ENCODE measurements at places on chromosomes 5 and 9.

- no peak for DNase-seq
These were observed 489.2 kb upstream of the MEF2C start for GRCh38 chr5:89372176-89372575.

DNA sequence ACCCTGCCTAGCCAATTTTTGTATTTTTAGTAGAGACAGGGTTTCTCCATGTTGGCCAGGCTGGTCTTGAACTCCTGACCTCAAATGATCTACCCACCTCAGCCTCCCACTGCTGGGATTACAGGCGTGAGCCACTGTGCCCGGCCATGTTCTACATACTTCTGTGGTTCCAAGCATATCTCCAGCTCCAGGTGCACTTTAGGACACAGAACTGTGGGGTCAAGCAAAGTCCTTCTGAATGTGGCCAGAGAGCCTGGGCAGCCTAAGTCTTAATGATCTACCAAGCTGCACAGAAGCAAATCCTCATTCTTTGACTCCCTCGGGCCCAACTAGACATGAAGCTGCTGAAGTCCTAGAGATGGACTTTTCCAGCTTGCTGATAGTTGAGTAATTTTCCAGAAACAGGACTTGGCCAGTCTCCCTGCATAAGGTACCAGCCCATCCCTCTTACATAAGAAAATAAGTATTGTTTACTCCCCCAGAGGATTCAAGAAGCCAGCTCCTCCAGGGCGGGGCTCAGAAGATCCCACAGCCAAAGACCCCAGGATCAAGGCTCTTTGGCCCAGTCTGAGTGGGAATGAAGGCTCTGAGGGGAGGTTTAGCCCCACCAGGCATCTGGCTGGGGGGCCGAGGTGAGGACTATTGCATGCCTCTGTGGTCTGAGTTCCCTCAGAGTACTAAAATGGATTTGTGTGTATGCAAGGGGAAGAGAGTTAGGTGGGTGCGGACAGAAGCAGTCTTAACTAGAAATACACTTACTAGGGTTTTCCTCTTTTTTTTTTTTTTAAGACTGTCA is 8.7 kb downstream of the CLTB start:
- DNase-seq: no peak

DNA sequence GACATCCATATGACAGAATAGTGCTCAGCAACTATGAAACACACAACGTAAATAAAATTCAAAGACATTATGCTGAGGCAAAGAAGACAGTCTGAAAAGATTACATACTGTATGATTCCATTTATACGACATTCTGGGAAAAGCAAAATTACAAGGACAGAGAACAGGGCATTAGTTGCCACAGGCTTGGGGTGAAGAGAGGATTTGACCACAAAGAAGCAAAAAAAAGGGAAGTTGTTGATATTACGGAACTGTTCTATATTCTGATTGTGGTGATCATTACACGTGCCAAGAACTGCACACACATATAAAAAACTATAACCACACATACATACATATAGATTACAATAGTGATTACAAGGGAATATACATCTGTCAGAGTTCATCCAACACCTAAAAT is 24.1 kb downstream of the CDK5RAP2 start:
- no peak for DNase-seq

GRCh38 chr9:36815023-36815422 is 219.0 kb downstream of the PAX5 start:
- no peak for DNase-seq

DNA sequence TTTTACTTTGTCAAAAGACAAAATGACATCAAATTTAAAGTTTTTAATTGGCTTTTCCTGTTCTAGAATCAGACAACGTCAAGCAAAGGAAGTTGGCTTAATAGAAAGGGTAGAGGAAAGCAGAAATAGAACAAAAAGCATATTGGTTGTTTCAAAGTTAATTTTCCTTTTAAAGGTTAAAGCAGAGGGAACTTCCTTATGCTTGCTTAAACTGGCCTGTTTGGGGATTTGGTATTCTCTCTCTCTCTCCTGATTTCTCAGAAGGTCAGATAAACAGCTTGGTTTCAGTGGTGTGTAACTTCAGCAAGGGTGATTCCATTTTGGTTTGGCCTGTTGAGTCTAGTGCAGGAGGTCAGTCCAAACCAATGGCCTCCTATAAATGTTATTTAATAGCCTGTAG is 127.1 kb downstream of the SMARCA2 start:
- no peak for DNase-seq

GRCh38 chr5:133732536-133732935 is 120.2 kb upstream of the FSTL4 start:
- DNase-seq: no peak

DNA sequence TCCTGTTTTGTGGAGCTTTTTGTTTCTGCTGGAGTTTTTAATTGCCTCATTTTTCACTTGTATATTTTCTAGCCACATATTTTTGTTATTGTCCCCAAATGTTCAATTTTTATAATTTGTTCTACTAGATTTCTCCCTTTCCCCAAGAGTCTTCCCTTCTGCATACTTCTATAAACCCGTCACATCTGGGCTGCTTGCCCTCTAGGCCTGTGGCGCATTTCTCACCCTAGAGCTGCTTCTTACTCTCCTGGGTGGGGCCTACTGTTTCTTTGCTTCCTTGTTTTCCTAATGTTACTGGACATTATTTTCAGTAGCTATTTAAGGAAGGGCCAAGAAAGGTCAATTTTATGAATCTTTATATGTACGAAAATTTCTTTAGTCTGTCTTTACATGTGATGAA is 51.5 kb downstream of the NXNL2 start:
- DNase-seq: no peak

- DNase-seq: no peak
These were observed 43.3 kb upstream of the ALDOB start for GRCh38 chr9:101478906-101479305.

GRCh38 chr9:34396276-34397214 is 19.8 kb upstream of the MYORG start:
- DNase-seq: no peak

DNA sequence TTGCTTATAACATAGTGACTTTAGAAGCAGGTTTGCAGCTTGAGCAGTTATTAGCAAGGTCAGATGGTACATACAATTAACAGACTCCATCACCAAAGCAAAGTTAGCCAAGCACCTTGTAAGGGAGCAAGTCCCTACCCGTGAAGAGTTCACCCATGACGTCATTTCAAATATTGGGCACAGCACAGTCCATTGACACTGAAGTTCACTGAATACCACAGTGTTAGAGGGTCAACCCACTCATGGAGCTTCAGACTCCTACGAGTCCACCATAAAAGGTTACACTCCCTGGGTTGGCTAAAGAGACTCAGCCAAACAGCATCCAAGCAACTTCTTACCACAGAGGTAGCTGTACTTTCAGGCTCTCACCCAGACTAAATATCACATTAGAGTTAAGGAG is 77.5 kb downstream of the GALNT10 start:
- no peak for DNase-seq

- no peak for DNase-seq
These were observed 97.6 kb downstream of the PRELID2 start for GRCh38 chr5:145737578-145737977.

DNA sequence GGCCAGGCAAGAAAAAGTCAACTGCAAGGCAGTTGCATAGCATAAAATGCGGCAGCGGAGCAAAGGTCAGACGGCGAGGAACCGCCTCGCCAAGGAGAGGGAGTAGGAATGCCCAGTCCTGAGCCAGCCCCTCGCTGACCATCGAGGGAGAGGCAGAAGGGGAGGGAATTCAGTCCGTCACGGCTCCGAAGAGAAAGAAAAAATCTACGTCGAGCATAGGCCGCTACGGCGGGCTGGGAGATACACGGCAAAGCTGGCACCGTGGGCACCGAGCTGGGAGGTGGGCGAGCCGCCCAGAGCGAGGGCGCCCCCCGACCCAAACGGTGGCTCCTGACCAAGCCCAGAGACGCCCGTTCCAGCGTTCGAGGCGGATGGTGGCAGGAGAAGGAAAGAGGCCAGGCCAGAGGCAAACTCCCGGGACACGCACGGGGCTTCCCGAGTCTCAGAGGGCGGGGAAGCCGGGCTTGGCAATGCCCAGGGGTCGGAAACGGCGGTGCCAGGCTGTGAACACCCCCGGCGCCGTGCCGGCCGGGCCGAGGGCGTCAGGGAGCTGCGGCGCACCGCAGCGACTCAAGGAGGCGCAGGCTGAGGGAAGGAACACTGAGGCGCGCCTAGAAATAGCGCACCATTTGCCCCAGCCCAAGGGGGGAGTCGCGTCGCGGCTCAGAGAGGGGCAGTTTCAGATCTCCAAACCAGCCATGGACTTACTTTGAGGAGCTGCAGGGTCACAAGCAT is 518 bp downstream of the SPRY4 start:
- DNase-seq: no peak

- DNase-seq: no peak
These were observed 27.5 kb downstream of the B4GALT1 start for GRCh38 chr9:33139421-33140228.

- DNase-seq: no peak
These were observed 2052.7 kb upstream of the C9orf72 start for GRCh38 chr9:29625931-29626330.

GRCh38 chr5:58431832-58432231 is 28.1 kb downstream of the PLK2 start:
- no peak for DNase-seq

- DNase-seq: no peak
These were observed 457.9 kb upstream of the PTGER4 start for GRCh38 chr5:40221796-40222195.

DNA sequence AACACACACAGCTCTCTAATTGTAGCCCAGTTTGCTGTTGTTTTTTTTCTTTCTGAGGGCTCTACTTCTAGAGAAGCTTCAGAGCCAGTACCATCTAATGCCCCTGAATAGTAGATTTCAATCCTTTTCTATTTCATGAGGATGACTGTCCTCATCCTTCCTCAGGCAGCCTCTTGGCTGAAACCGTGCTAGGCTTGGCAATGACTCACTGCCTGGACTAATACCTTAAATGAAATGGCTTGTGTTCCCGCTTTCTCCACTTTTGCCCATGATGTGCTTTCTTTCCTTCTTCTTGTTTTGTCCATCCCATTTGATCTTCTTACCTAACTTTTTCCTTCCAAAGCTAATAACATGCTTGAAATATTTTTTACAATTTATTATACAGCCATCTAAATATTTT is 80.1 kb downstream of the ITGA1 start:
- DNase-seq: no peak

DNA sequence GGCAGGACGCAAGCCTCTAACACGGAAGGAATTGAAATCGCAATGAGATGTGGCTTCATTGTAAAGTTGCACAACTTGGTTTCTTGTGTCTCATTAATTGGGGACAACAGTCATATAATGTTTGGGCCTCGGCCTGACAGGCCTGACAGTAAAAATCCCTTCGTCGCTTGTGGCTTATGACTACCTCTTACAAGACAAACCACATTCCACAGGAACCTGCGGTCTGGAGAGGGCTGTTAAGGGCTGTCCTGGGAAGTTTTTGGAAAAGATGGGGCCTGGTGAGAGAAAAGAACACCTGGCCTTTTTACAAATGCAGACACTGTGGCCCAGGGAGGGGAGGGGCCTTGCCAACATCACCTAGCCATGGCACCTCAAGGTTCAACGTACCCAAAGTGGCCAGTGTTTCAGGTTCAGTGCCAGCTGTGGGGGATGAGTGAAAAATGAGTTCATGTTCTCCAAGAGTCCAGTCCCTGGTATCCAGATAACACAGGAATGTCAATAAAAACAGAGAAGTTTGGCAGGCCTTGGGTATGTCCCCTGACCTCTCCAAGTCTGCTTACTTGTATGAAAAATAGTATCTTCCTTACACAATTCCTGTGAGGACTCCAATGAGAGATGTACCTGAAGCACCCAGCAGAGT is 22.2 kb downstream of the SHB start:
- no peak for DNase-seq

DNA sequence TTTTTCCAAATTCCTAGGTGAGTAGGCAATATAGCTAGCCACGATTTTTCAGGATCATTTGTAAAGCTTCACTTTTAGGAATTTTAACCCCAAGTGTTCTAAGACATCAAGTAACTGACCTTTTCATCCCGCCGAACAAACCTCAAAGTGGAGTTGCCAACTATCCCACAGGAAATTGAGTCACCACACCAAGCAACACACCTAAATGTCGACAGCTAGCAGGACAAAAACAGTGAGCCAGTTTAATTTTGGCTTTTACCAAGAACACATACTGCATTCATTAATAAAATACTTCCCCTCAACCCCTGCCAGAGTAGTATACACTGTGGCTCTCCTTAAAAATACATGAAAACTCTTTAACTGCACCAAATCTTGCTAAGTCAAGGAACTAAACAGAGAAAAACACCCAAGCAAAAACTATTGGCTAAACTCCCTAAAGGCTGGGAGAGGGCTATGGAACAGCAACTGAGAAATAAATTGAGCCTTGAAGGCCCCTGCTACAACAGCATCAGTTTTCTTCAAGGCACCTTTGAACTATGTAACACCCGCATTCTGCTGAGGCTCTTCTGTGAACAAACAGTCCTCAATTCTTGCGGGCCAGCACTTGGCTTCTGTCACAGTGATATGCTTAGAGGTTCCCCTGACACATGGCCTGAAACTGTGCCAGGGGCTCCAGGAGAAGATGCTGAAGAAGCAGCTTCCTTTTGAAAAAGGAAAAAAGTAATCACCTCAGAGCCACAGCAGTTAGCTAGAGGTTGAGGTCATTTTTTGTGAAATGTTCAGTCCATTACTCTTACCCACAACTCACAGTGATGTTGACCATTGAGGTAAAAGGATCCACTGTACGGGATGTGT is 459.6 kb downstream of the RAB3C start:
- DNase-seq: no peak

DNA sequence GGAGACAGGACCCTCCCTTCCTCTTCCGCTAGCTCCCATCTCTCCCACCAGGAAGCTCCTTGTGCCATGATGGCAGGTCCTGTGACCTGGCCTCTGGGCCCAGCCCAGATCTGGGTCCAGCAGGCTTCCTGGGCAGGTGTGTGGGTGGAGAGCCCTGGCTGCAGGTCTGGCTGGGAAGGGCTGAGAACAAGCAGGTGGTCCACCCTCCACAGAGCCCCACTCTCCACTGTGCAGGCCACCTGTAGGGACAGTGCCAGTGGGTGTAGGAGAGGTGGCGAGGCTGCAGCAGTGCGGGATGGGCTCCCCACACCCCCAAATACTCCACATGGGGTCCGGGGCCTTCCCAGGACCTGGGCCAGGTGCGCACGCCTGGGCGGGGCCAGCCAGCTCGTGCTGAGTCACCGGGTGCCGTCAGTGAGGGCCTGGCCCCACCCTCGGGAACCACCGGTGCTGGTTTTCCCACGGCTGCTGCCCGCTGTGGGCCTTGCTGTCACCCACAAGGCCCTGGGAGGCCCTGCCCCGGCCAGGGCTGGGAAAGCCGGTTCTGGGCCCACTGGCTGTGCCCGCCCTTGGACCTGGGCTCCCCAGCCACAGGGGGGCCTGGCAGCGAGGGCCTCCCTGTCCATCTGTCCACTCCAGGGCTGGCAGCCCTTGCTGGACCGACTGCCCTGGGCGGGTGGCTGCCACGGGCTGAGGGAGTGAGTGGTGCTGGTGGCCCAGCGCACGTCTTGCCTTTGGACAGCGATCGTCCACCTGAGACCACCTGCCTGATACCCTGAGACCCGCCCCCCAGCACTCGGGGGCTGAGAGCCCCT is 9.3 kb upstream of the NRARP start:
- peak; percentile 81 for DNase-seq

DNA sequence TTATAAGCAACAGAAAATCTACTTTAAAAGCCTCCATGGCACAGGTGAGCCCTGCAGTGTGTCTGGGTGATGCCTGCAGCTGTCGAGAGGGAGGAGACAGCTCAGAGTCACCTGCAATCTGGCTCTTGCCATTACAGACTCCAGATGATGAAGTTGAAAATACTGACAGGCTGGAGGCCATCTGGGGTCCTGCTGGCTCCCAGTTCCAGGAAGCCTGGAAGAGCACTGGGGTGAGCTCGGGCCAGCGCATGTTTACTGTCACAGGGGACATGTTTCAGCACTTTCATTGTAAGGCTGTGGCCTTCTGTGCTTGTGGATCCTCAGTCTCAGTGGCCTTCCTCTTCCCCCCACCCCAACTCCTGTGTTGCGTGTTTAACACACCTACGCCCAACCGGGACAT is 28.4 kb downstream of the CEL start:
- no peak for DNase-seq

Measured in NCI-H510A (cell line).